ENCODE measurements at places on chromosomes 11 and 22. TPM values are rescaled to one million over a fixed set of nuclear protein-coding genes. Genes with fewer than 3 reads are reported as not detected.

- no peak overlapping the region for H3K27ac ChIP-seq
- H3K4me1 ChIP-seq, result peaks cover 2% of the 10 kb centered on the region
- H3K27me3 ChIP-seq, result no peaks in the 10 kb centered on the region
- DNase-seq, result peak; percentile 74
- no peaks in the 10 kb centered on the region for H3K36me3 ChIP-seq
Measured at GRCh38 chr22:30763815-30764673, 69.4 kb downstream of the OSBP2 start.

GRCh38 chr11:12286606-12287005, 90.8 kb upstream of the PARVA start:
- DNase-seq, result no peak
- H3K4me1 ChIP-seq, result peaks cover 17% of the 10 kb centered on the region
- H3K36me3 ChIP-seq, result no peaks in the 10 kb centered on the region

DNA sequence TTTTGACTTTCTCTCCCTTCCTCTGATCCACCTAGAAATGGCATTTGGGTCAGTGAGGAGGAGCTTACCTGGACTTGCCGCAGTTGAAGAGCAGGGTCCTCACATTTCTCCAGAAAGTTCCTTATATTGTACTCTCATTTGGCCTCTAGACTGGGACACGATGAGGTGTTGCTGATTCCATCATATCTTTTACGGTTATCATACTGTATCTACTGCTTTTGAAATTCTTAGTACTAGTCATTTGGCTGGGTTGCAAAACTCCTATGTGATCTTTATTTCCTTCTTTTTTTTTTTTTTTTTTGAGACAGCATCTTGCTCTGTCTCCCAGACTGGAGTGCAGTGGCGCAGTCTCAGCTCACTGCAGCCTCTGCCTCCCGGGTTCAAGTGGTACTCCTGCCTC, 58.7 kb upstream of the FAM181B start:
- no peak overlapping the region for H3K4me3 ChIP-seq
- no peak for DNase-seq
- H3K4me1 ChIP-seq, result no peaks in the 10 kb centered on the region
- no peak overlapping the region for H3K27ac ChIP-seq

DNA sequence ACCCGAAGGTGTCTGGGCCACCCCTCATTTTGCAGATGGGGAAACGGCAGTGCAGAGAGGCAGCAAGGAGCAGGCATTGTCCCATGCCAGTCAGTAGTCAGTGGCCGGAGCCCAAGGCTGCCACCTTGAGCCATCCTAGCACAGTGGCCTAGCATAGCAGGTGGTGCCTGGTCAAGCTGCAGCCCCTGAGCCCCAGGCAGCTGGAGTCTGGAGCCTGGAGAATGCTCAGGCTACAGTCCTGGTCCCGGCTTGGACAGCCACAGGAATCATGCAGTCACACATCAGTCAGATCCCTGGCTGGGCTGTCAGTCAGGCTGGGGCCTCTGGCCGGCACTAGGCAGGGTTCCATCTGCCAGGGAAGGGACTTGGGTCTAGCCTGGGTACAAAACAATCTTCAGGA, 18.6 kb downstream of the KCNC1 start:
- no peak for DNase-seq
- H3K4me3 ChIP-seq, result no peak overlapping the region
- no peaks in the 10 kb centered on the region for H3K4me1 ChIP-seq
- no peak overlapping the region for H3K27ac ChIP-seq

DNA sequence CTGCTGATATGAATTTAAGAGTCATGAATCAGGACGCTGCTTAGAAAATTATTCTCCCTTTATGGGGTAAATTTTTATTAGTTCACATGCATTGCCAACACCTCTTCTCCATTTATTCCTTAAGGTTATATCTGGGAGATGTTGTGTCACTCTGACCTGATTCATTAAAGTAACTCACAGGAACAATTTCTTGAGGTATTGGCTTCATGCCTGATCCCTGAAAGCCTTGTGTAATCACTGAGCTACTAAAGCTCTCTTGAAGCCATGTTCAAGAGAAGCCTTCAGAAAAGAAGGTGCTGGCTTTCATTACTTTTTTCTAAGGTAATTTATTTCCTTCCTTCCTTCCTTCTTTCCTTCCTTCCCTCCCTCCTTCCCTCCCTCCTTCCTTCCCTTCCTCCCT, 420.6 kb downstream of the RAB38 start:
- no peaks in the 10 kb centered on the region for H3K27me3 ChIP-seq
- no peak overlapping the region for H3K4me3 ChIP-seq
- no peak overlapping the region for H3K27ac ChIP-seq
- H3K36me3 ChIP-seq, result no peaks in the 10 kb centered on the region
- H3K4me1 ChIP-seq, result no peaks in the 10 kb centered on the region

DNA sequence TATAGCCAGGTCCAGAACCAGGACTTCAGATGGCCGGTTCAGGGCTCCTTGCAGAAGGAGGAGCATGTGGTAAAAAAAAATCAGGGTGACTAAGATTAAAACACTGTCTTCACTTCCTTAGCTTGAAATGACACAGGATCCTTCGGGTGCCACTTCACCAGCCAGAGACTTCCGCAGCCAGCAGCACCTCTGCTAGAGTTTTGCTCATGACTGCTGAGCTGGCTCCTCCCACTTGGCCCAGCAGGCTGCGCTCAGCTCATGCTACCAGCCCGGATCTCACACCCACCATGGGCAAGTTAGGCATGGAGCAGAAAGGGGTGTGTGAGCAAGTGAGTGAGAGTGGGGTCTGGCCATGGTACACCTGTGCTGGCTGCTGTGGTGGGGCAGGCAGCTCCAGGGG, 6.6 kb upstream of the MS4A18 start:
- DNase-seq, result no peak
- H3K27ac ChIP-seq, result no peak overlapping the region
- no peak overlapping the region for H3K4me3 ChIP-seq
- H3K4me1 ChIP-seq, result no peaks in the 10 kb centered on the region
- peaks cover 8% of the 10 kb centered on the region for H3K27me3 ChIP-seq
- no peaks in the 10 kb centered on the region for H3K36me3 ChIP-seq

- no peaks in the 10 kb centered on the region for H3K4me1 ChIP-seq
- no peak overlapping the region for H3K27ac ChIP-seq
- no peaks in the 10 kb centered on the region for H3K27me3 ChIP-seq
- H3K4me3 ChIP-seq, result no peak overlapping the region
- DNase-seq, result no peak
- no peaks in the 10 kb centered on the region for H3K36me3 ChIP-seq
Measured at GRCh38 chr11:106468086-106468485, 390.6 kb downstream of the AASDHPPT start.

DNA sequence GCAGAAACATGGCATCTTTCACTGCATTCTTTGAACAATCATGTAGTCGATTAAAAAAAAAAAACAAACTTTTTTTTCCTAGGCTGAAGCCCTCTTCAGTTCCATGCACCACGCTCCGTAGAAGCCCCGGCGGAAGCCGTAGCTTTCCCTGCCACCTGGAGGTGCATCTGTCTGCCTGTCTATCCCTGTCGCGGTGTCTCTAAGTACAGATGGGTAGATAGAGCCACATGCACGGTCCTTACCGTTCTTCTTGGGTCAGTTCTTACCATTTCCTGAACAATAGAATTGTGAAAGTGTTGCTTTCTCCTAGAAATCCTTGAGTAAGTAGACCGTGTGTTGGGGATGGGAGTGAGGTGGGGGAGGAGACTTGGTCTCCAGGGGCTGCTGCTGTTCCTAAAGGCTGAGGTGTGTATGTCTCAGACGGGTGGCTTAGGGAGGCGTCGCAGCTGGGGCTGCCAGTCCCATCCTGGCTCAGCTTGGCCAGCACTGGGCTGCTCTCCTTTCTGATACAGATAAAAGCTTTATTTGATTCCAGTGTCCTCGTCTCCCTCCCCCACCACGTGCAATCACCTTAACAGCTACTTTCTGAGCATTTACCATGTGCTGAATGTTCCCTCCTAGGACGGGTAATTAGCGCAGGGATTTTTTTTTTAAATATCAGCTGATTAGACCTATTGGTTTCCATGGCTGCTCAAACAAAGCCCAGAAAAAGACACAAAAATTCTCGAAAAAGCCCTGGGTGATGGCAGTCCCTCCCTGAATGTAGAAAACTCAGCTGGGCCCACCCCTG, 46.8 kb downstream of the MACROD1 start:
- no peaks in the 10 kb centered on the region for H3K36me3 ChIP-seq
- no peaks in the 10 kb centered on the region for H3K27me3 ChIP-seq
- H3K27ac ChIP-seq, result no peak overlapping the region
- no peaks in the 10 kb centered on the region for H3K4me1 ChIP-seq
- DNase-seq, result no peak

GRCh38 chr22:30290342-30291057, 1.2 kb upstream of the CASTOR1 start:
- peaks cover 2% of the 10 kb centered on the region for H3K36me3 ChIP-seq
- peak overlapping the region; percentile 83 for H3K27ac ChIP-seq
- H3K4me1 ChIP-seq, result peaks cover 42% of the 10 kb centered on the region
- no peaks in the 10 kb centered on the region for H3K27me3 ChIP-seq

- no peak for DNase-seq
- H3K27me3 ChIP-seq, result peaks cover 39% of the 10 kb centered on the region
- H3K27ac ChIP-seq, result no peak overlapping the region
- H3K4me3 ChIP-seq, result no peak overlapping the region
- peaks cover 60% of the 10 kb centered on the region for H3K4me1 ChIP-seq
Measured at GRCh38 chr11:1731451-1732059, 18.8 kb downstream of the IFITM10 start.

DNA sequence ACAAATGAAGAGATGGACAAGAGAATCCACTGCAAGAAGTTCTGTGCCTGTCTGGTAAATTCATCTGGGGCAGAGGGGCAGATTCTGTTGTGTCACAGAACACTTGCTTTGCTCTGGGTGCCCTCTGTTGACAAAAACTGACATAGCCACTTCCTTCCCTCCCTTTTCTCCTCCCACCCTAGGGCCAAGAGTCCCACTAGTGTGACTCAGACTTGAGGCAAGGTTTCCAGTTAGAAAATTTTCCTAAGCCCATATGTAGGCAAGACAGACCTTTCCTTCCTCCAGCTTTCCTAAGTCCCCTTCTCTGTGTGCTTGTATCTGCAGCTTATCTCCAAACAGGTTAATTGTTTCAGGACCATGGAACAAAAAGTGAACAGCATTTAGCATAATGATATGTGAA, 106.8 kb downstream of the RBFOX2 start:
- H3K4me1 ChIP-seq, result peaks cover 4% of the 10 kb centered on the region
- no peak overlapping the region for H3K4me3 ChIP-seq
- no peaks in the 10 kb centered on the region for H3K36me3 ChIP-seq
- peak; percentile 61 for DNase-seq

DNA sequence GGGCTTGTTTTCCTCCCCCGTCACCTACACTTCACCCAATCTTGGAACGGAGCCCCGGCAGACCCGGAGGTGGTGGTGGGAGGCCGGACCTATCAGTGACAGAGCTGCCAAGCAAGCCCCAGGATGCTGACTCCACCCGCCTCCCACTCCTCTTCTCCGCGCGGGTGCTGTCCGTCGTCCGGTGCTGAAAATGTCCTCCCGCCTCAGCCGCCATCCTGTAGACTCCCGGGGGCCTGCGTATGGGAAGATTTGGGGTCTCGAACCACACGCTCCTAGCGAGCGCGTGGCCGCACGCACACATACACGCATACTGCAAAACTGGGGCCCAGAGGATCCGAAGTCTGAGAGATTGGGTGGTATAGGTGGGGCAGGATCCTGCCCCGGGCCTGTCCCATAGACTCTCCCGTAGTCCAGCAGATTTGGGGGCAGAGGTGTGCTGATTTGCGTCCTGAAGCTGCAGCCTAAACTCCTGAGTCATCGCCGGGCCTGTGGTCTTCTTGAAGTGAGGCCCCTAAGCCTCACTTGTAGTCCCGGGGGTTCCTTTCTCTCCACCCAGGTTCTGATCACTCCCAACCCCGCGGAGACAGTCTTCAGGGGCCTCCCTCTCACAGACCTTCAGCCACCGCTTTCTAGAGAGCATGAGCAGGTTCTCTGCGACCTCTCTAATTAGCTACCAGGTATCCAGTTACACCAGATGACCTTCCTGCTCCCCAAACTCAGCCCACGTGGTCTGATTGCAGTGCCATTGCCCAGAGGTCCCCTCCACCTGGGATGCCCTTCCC, 796 bp upstream of the YIF1A start:
- H3K27me3 ChIP-seq, result peaks cover 30% of the 10 kb centered on the region
- H3K27ac ChIP-seq, result peak overlapping the region; percentile 73
- DNase-seq, result peak; percentile 85
- H3K4me1 ChIP-seq, result peaks cover 41% of the 10 kb centered on the region
- H3K36me3 ChIP-seq, result no peaks in the 10 kb centered on the region

DNA sequence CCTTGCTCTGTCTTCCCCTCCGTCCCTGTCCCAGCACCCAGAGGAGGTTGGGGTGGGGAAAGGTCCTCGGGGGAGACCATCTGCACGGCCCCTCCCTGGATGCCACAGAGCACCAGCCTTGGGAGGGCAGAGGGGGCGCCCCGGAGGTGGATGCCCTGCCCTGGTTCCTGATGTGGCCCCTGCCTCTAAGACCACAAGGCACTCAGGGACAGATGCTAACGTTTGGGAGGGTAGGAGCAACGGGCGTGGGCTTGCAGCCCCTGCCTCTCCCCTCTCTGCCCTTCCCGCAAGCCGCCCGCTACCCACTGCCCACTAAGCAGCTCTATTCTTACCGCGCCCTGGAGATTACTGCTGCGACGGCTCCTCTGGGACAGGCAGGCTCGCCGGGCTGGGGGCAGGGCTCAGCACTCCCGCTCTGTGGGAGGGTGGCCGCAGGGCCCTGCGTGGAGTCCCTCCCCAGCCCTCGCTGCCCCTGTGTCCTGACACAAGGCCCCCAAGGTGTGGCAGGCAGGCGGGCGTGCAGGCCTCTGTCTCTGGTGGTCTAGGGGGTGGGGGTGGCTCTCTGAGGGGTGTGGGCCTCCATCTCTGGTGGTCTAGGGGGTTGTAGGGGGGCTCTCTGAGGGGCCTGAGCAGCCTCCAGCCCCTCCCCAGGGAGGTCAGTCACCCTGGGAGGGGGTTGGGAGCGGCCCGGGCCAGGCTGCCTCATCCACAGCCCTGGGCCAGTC, 14.9 kb downstream of the BRSK2 start:
- no peaks in the 10 kb centered on the region for H3K36me3 ChIP-seq
- no peaks in the 10 kb centered on the region for H3K4me1 ChIP-seq
- no peak overlapping the region for H3K27ac ChIP-seq
- H3K27me3 ChIP-seq, result no peaks in the 10 kb centered on the region
- no peak overlapping the region for H3K4me3 ChIP-seq

DNA sequence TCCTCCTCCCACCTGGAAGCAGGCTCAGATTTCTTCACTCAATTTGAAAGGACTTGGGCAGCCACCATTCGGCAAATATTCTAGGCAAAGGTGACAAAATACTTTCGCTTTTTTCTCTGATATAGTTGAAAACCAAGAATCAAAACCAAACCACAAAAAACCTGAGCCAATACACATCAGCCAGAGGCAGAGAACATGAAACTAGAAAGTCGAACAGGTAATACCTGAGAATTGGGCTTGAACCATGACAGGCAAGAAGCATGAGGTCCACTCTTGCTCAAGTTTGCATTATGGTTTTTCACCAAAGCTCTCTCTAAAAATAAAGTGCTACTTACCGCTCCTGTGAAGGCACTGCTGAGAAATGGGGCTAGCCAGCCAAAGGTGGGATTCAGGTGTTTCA, 26.2 kb upstream of the LDLRAD3 start:
- no peaks in the 10 kb centered on the region for H3K36me3 ChIP-seq
- no peak overlapping the region for H3K27ac ChIP-seq
- peaks cover 2% of the 10 kb centered on the region for H3K27me3 ChIP-seq
- no peak for DNase-seq
- no peaks in the 10 kb centered on the region for H3K4me1 ChIP-seq
- H3K4me3 ChIP-seq, result no peak overlapping the region

Gene SYT8
- not detected for total RNA-seq

Gene TRIM6
- 0.37 TPM for total RNA-seq

Gene CHADL
- total RNA-seq, result 0.12 TPM

Gene MRGPRX2
- not detected for total RNA-seq

Gene C22orf31
- not detected for total RNA-seq

Gene LRRC4C
- not detected for total RNA-seq

Data from activated CD8-positive, alpha-beta memory T cell treated with anti-CD3 and anti-CD28 coated beads, Interleukin-2, amount 10 ng/mL, durations not matched to agents 7 days and 5 days (primary cell).